HCEC 1CT (cell line): ENCODE measurements at places on chromosomes 2 and 18.

DNA sequence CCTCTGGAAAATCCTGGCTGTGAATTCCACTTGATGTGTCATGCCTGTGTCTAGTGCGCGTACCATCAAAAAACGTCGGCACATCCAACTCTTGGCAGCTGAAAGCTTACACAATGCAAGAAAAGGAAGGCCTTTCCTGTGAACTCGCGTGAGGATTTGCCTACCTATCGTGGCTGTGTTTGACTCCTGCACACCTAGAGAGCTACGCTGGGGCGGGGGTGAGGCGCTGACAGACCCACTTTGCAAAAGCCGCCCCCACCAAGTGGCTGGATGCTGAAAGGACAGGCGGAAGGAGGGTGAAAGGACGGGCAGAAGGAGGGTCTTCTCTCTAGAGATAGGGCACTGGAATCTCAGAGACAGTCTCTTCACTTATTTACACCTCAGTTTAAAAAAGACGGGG, 270.1 kb downstream of the EIPR1 start:
- no peak for DNase-seq

- DNase-seq = no peak
Measured at GRCh38 chr2:232900811-232901735, 31.0 kb downstream of the SNORC start.

DNA sequence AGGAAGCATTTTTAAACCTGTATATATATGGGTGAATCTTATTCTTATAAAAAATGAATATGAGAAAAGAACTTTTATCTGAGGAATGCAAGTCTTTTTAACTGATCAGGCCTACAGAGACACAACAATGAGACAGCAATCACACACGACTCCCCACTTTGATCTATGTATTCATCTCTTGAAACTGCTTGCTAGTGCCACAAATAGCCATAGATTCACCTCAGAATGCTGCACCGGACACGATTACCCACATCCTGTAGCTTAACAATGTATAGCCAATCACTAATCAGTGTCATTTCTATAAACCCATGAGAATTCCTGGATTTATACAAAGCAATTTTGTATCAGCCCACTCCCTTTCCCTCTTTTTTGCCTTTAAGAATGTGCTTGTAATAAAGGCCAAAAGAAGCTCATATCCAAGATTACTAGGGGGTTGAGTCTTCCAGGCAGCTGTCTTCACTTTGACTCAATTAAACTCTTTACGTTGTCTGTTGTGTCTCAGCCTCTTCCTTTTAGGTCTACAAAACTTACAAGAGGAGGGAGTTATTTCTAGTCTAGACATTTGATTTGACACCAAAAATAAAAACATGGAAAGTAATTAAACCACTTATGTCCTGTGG, 94.9 kb downstream of the MBD2 start:
- DNase-seq = no peak

GRCh38 chr2:127146071-127146725, 39.2 kb upstream of the BIN1 start:
- DNase-seq = no peak

DNA sequence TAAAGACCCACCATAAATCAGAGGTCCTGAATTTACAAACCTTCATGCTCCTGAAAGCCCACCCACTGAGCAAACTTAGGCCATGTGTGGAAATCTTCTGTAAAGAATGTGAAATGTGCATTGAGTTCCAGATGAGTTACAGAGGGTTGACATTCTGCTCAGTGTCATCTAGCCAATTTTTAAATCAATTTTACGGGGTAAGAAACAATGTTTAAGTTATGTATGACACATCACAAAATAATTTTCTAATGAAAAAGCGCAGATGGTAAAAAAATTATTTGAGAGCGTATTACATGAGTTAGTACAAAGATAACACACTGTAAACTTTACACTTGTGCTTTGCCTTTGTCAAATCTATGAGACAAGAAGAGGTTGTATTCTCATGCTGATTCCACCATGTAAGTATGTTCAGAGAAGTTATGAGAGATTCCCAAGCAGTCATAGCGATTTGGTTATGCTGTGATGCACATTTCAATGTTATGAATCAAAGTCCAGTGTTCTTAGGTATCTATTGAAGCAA, 446.3 kb downstream of the ADCYAP1 start:
- no peak for DNase-seq

- no peak for DNase-seq
Measured at GRCh38 chr2:134314681-134315368, 61.0 kb downstream of the MGAT5 start.

GRCh38 chr18:49169037-49169521, 218.3 kb upstream of the SMAD7 start:
- no peak for DNase-seq

GRCh38 chr2:233513953-233514655, 52.5 kb downstream of the USP40 start:
- DNase-seq = no peak
